ENCODE measurements at places on chromosomes 16 and 17.
A peak's percentile ranks its signal among the peaks of the same experiment; 100 is the strongest.

GRCh38 chr17:57365420-57365819, 109.1 kb downstream of the MSI2 start:
- DNase-seq: no peak

DNA sequence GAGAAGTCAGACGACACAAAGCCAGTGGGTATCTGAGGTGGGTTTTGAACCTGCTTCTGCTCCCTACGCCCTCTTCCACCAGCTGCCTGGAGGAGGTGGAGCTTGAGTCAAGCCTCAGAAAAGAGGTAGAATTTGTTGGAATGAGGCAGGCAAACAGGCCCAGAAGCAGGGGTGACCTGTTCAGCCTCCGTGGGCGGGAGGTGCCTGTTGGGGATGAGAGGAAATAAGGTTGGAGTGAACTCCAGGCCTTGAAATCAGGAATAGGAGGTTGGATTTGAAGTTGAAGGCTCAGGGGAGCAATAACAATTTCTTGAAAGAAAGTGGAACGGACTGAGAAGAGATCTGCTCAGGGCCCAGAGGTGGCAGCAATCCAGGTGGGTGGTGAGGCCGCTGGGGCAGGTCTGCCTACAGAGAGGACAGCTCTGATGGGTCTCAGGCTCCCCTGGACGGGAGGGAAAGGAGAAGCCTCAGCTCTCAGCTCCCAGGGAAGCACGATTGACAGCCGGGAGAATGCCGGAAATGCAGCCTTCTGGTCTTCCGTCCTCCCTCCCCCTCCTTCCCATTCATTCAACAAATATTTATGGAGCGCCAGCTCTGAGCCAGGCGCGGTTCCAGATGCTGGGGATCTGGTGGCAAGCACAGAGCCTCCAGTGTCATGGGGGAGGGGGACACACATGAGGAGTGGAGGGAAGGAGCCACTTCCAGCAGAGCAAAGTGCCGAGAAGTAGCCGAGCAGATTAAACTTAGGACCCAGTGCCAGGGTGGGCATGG, 61.9 kb upstream of the CIBAR2 start:
- DNase-seq: peak; percentile 77

DNA sequence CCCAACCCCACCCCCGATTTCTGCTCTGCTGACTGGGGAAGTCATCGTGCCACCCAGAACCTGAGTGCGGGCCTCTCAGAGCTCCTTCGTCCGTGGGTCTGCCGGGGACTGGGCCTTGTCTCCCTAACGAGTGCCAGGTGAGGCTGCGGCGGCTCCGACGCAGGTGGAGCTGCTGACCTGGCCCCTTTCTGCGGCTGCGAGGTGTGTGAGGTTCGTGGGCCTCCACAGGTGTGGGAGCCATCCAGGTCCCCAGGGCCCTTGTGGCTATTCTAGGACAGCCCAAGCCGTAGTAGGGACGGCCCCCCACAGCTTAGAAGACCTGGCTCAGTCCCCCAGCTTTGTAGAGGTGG, 3.0 kb downstream of the UBE2I start:
- no peak for DNase-seq

DNA sequence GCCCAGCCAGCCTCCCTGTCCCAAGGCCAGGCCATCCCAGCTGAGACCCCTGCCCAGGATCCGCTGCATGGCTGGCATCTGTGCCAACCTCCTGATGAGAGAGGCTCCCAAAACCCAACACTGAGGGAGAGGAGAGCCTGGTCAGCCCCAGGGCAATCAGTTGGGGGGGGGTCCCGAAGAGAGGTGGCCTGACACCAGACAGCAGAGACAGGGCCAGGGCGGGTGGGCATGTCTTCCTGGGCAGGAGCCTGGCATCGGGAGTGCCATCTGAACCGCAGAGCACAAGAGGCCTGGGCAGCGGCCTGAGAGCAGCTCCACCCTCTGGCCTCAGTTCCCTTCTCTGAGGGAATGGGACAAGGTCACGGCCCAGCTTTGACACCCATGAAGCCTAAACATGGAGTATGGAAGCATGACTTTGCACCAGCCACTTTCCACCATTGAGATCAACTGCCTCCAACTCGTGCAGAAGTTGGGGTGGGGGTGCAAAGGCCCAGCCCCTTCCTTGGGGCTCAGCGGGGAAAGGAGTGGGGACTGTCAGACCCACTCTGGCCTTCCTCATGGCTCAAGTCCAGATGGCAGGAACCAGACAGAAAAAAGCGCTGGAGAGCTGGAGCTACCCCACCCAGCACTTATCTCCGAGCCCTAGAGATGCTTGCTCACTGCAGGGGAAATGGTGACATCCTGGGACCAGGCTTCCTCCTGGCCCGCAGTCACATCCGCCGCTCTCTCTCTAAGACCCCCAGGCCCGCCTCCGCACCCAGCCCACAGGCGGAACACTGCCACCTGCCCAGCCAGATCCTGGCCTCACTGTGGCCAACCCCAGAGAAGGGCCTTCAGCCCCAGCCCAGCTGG, 9.7 kb downstream of the RHBDF2 start:
- DNase-seq: no peak

- DNase-seq: peak; percentile 41
These were observed 5.9 kb upstream of the UTP6 start for GRCh38 chr17:31907342-31907962.

DNA sequence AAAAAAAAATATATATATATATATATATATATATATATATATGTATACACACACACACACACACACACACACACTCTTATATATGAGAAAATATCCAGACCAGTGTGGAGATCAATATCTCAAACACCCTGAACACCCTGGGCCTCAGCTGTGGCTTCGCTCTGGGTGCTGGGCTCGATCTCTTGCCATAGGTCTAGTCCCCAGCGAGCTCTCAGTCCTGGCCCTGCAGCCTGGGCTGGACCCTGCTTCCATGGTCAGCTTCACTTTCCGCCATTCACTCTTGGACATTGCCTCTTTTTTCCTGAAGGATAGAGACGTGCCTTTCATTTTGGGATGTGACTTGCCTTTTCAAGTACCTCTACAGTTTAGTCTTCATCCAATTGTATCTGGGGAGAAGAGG, 341.7 kb downstream of the CPPED1 start:
- no peak for DNase-seq
